ENCODE measurements at places on chromosomes 3 and 15.
A peak's percentile ranks its signal among the peaks of the same experiment; 100 is the strongest.

- DNase-seq = no peak
These were observed 87.9 kb upstream of the CCDC54 start for GRCh38 chr3:107289354-107289753.

GRCh38 chr3:11964553-11964952, 39.6 kb upstream of the SYN2 start:
- no peak for DNase-seq

GRCh38 chr3:118501152-118501551, 533.5 kb downstream of the IGSF11 start:
- DNase-seq = no peak

GRCh38 chr3:134699721-134700120, 48.9 kb upstream of the KY start:
- no peak for DNase-seq

GRCh38 chr3:193971261-193971751, 164.6 kb upstream of the HES1 start:
- no peak for DNase-seq

DNA sequence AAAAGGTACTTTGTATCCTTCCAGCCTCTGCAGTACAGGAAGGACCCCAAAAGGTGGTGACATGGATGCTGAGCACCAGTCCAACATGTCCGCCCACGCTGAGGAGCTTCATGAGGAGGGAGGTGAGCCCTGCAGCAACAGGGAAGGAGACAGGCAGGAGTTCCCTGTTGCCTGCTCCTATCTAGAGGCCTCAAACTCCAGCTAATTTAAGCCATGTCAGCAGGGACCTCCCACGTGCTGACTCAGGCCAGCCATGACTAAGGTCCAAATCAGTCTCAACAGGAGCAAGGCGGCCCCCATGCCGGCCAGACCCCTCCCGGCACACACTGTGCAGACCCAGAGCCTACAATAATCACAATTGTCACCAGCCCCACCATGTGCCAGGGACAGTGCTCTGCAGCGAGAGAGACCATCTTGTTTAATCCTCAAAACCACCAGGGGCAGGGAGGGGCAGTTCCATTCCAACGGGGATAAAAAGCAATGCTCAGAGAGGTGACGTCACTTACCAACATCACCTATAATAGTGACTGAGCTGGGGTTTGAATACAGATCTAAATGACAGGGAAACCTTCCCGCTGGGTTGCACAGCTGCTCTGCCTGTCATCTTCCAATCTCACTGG, 54.5 kb upstream of the GATA2 start:
- no peak for DNase-seq

- DNase-seq = peak; percentile 9
These were observed 4.1 kb upstream of the CLPX start for GRCh38 chr15:65189102-65189740.

DNA sequence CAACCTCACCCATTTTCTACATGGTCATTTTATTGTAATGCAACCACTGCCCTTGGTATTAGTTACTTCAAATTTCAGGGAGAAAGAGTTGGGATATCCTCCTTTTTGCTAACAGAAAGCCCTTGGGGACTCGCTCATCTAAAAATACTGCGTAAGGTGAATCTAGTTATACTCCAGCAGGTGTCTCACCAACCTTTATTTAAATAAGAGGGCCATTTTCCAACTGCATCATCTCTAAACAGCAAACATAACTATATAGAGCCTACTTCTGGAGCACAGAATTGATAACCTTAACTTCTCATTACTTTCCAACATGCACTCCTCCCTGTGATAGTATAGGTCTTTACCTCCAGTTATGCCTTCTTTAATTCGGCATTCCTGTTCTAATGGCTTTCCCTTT, 77.5 kb downstream of the TBL1XR1 start:
- peak; percentile 18 for DNase-seq

GRCh38 chr15:88108477-88108876, 148.1 kb downstream of the NTRK3 start:
- DNase-seq = no peak

DNA sequence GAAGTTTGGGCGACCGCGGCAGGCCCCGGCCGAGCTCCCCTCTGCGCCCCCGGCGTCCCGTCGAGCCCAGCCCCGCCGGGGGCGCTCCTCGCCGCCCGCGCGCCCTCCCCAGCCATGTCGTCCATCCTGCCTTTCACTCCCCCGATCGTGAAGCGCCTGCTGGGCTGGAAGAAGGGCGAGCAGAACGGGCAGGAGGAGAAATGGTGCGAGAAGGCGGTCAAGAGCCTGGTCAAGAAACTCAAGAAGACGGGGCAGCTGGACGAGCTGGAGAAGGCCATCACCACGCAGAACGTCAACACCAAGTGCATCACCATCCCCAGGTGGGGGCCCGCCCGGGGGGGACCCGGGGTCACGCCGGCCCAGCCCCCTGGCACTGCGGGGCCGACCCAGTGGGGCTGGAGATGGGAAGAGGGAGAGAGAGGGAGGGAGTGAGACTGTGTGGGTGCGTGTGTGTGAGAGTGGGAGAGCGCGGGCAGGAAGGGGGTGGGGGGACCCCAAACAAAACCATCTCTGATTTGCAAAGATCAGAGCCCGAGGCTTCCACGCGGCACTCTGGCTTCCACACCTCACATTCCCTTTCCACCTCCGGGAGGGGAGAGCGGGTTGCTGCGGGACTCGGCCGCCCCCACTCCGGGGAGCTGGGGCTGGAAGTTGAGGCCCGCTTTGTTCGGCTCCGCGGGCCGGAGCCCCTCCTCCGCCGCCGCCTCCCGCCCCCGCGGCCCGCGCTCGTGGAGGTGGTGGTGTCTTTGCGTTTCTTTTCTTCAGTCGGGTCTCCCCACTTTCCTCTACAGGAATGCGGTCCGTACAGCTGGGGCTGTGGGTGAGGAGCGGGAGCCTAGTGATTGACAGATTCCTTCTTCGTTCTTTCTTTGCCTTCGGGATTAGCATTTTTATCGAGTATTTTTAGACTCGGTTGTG, 898 bp downstream of the SMAD3 start:
- DNase-seq = no peak

- no peak for DNase-seq
These were observed 140.0 kb downstream of the MEIS2 start for GRCh38 chr15:36960179-36960946.

GRCh38 chr15:93028632-93029213, 60.3 kb downstream of the RGMA start:
- no peak for DNase-seq

DNA sequence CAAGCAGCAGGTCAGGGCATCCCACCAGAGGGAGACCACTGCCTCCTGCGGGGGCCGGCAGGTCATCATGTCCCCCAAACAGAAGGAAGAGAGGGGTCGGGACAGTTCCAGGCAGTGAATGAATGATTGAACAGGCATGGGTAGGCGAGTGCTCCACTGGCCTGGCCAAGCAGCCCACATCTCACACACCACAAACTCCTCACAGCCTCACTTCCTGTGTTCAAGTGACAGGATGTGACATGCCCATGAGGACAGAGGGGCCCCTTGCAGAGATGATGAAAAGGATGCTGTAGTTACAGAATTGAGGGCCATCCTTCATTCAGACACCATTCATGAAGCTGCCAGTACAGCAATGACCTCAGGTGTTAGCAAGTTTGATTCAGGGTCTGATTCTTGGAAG, 3.7 kb downstream of the IQSEC1 start:
- peak; percentile 61 for DNase-seq

DNA sequence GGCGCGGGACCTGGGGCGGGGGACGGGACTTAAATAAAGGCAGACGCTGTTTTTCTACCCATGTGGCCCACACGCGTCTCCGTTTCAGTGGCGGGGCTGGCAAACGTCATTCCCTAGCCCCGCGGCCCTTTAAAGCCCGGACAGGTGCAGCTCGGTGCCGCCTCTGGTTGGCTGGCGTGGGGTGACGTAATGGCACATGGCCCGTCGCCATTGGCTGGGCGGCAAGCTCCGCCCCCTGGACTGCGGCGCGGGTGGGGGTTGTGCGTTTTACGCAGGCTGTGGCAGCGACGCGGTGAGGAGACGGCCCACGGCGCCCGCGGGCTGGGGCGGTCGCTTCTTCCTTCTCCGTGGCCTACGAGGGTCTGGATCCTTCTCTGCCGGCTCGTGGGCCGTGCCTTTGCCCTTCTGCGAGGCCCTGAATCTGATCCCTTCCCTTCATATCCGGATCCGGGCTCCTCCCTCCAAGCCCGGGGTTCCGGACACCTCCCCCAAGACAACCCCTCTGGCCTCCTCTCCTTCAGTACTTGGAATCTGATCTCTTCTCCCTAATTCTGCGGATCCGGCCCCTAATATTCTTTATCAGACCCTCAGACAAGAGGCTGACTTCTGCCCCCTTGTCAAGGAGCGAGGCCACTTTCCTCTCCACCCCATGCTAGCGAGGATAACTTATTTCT, at the start of gene CRELD1:
TSS of gene CRELD1 (plus strand) at position 274 of the 674 bp plus-strand sequence. CDS start 605 bp downstream, outside the sequence.
- DNase-seq = peak; percentile 97

DNA sequence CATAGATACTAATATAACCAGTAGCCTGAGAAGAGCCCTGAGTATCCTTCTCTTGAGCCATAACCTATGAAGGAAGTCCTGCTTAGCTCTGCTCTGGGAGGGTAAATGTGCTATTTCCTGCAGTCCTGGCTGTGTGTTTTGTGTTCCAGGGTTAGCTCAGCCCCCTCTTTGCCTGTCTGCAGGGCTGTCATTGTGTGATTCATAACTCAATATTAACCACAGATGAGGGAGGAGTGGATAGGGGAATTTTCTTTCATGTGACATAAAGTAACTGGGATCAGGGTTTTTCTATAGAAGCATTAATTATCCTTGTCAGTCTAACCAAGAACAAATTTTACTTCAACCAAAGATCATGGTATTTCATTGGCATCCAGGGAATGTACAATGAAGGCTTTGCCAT, 183.3 kb upstream of the ZBTB20 start:
- no peak for DNase-seq

GRCh38 chr3:71978150-71978721, 193.3 kb upstream of the PROK2 start:
- DNase-seq = no peak

DNA sequence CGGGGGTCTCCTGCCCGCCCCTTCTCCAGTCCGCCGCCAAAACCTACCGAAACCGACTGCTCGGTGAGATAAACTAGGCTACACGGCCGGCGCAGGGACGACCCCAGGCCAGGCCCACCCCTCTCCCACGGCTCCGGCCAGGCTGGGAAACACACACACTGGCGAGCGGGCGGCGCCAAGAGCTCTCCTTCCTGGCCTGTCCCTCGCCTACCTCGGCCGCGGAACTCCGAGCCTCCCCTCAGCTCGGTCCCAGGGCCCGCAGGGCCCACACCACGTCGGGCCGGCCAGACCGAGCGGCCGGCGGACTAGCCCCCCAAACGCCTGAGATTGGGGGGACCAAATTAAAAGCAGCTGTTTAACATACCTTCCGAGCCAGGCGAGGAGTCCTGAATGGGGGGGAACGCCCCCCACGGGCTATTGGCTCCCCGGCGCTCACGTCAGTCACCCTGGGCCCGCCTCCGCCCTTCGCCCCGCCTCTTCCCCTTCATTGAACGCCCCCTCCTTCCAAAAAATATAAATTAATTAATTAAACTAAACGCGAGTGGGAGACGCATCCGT, 4.0 kb upstream of the SIN3A start:
- DNase-seq = peak; percentile 79

- no peak for DNase-seq
These were observed 14.0 kb upstream of the ALAS1 start for GRCh38 chr3:52183786-52184445.

- DNase-seq = no peak
These were observed 37.9 kb upstream of the MUC13 start for GRCh38 chr3:124972457-124972856.

DNA sequence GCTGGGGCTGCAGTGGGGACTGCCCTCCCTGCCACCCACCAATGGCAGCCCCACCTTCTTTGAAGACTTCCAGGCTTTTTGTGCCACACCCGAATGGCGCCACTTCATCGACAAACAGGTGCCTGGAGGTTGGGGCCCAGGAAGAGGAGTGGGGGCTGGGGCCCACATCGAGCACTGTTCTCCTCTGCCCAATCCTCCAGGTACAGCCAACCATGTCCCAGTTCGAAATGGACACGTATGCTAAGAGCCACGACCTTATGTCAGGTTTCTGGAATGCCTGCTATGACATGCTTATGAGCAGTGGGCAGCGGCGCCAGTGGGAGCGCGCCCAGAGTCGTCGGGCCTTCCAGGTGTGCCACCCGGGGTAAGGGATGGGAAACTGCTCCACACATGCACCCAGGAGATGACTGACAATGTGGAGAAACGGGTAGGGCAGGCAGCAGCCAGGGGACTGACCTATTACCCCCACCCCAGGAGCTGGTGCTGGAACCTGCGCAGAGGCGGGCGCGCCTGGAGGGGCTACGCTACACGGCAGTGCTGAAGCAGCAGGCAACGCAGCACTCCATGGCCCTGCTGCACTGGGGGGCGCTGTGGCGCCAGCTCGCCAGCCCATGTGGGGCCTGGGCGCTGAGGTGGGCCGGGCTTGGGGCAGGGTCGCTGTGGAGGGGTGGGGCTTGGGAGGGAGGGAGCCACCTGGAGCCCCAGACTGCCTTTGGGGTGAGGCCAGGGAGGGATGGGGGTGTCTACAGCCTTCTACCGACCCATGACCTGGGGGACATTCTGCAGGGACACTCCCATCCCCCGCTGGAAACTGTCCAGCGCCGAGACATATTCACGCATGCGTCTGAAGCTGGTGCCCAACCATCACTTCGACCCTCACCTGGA, 22.9 kb downstream of the NBEAL2 start:
- DNase-seq = no peak

- DNase-seq = no peak
These were observed 65.2 kb downstream of the FHIT start for GRCh38 chr3:61186030-61186429.

- no peak for DNase-seq
These were observed 239.3 kb upstream of the ZNF717 start for GRCh38 chr3:76024640-76025039.

DNA sequence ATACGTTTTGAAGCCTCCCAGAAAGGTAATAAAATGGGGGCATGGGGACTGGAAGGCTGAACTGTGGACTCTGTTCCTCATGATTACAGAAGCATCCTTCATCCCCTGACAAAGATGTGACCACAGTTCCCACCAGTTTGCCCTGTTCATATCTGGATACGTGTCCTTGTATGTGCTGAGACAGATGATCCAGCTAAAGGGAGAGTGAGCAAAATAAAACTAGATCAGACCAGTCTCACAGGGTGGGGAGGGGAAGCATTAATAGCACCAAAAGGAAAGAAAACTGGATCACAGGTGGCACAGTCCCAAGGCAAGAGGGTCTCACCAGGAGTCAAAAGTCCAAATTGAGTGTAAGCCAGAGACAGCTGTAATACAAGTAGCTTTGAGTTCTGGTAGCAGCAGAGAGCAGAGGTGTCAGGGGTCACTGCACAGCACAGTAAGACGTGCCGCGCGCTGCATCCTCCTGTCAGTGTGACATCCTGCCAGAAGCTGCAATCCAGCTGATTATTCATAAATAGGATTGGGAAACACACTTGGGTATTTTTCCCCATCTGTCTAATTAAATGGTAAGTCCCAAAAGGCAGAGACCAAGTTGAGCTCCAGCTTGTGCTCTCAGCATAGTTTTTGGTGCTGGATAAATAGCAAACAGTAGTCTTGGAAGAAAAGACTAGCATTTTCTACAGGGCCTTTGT, 560.0 kb upstream of the CFAP20DC start:
- DNase-seq = no peak
